T-helper 17 cell (primary cell): ENCODE measurements at places on chromosomes 4 and X. TPM values are rescaled to one million over a fixed set of nuclear protein-coding genes. Genes with fewer than 3 reads are reported as not detected.

DNA sequence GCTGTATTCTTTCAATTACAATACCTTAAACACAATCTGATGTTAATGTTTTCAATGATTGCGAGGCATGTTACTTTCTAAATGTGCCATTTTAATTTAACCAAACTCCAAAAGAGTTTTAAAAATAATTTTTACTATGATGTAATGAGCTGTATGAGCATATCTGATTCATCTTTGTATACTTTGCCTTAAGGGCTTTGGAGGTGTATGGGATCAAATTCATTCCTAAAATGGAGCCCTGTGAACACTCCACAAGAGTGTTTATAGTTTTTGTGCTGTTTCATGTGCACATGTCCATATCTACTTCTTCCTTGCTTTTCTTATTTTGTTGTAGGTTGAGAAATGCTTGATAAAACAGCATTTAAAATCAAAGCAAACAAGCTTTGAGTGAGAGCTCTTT lies 82.4 kb downstream of the ATP10D start:
- DNase-seq: no peak

- DNase-seq: no peak
Observed at GRCh38 chr4:61200187-61200915, at the start of gene ADGRL3. Gene ADGRL3 (plus strand): TSS chr4:61200326.

- no peak for DNase-seq
Observed at GRCh38 chr4:71550220-71551165, 211.7 kb downstream of the SLC4A4 start.

- no peak for DNase-seq
Observed at GRCh38 chr4:15145709-15146108, 143.4 kb downstream of the CPEB2 start.

GRCh38 chr4:6456450-6456849 lies 16.0 kb downstream of the PPP2R2C start:
- no peak for DNase-seq

- no peak for DNase-seq
Observed at GRCh38 chrX:68079961-68080360, 353.3 kb downstream of the OPHN1 start.

DNA sequence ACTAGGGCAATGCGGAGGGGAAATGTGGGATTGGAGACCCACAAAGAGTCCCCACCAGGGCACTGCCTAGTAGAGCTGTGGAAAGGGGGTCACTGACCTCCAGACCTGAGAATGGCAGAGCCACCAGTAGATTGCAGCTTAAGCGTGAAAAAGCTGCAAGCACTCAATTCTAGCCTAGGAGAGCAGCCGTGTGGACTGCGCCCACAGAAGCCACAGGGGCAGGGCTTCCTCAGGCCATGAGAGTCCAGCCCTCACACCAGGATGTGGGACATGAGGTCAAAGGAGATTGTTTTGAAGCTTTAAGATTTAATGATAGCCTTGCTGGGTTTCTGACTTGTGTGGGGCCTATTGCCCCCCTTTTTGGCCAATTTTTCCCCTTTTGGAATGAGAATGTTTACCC lies 379.0 kb downstream of the INPP4B start:
- no peak for DNase-seq

The VCX gene
- total RNA-seq: not detected

The UBA6 gene
- 54.8 TPM for total RNA-seq

The GIMD1 gene
- not detected for total RNA-seq
